ENCODE measurements at places on chromosomes 3 and 15.

DNA sequence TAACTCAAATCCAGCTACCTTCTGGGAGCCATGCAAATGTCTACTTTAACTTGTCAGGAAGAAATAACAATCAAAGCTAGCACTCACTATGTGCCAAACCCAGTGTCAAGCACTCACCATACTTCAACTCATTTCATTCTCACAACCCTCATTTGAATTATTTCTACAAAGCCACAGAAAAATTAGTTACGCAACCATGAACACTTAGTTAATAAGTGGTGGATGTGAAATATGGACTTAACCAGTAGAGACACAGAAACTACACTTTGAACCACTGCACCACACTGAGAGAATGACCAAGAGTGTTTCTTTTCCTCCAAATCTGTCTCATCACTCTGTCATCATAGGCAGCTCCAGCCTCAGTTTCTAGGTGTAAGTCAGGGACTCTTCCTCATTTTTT, 91.0 kb upstream of the MBNL1 start:
- DNase-seq, result no peak

GRCh38 chr3:174498638-174499037, 360.5 kb upstream of the NAALADL2 start:
- no peak for DNase-seq

- DNase-seq, result no peak
These were observed 1097.7 kb downstream of the ROBO1 start for GRCh38 chr3:78670094-78670493.

DNA sequence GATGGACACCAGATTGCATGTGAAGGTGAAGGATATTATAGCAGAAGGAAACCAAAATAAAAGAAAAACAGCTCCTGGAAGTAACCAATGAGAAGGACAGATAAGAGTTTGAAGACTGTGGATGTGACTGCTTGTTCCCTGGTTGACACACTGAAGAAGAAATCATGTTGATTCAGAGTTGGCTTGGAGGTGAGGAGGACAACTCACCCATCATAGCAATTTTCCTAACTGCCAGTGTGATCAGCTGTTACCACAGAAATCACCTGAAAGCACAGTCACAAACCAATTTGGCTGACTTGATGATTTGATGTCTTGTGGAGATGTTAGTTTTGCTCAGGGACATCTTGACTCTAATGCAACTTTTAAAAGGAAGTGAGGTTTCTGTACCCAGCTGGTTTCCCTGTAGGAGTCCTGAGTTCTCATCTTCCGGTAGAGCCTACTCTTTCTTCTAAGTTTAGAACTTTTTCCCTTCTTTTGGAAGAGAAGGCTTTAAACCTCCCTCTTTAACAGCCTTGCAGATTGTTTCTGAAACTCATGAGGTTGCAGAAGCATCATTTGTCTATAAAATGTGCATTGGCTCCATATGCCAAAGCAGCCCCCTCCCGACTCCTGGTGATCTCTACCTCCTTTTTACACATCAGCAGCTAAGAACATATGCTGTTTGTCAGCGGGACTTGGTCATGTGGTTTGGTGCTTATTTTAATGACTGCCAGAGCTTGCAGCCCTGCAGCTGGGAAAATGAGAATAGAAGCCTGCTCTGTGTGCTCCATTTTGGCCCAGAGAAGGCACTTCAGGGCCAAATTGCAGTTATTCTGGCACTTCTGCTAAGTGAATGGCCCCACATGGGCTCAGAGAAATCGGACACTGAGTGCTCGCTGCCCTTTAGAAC, 10.3 kb downstream of the ATG7 start:
- DNase-seq, result no peak

DNA sequence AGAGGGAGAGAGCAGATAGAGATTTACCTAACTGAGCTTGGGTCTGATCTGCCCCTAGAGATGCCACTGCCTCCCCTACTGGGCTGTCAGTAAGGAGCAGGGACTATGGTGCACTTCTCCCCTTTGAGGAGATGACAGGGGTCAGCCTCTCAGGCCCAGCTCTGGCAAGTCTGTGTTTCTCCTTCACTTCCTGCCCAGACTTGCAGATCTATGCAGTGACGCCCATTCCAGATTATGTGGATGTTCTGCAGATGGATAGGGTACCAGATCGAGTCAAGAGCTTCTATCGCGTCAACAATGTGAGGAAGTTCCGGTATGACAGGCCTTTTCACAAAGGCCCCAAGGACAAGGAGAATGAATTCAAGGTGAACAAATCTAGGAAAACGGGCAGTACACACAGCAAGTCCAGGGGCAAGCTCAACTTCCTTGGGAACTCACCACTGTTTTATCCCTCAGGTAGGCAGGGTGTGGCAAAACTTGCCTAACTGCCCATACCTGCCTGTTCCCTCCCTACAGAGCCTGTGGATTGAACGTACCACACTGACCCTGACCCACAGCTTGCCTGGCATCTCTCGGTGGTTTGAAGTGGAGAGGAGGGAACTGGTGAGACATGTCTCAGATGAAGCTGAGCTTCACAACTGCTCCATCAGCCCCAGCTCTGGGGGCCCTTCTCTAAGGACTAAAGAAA, 29.1 kb upstream of the MANF start:
- no peak for DNase-seq

DNA sequence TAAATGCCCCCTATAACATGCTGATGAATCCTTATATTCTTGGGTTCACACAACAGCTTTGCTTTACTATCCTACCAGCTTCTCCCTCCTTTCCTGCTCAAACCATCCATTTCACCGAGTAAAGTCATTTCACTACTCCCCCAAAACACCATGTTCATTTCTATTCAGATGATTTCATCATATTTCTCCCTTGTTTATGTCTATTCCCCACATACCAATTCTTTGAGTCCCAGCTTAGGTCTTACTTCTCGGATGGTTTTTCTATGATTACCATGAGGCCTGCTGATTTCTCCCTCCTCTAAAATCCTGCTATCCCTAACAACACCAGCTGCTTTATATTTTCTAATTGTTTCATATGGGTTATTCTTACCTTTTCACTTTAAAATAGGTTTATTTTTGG, 231.4 kb downstream of the TIGIT start:
- no peak for DNase-seq

GRCh38 chr3:88203642-88204055, 53.9 kb downstream of the C3orf38 start:
- peak; percentile 64 for DNase-seq
